ENCODE measurements at places on chromosomes 12 and 14.
A peak's percentile ranks its signal among the peaks of the same experiment; 100 is the strongest.

- H3K27me3 ChIP-seq, result peaks cover 24% of the 10 kb centered on the region
- no peak for DNase-seq
- no peak overlapping the region for H3K4me3 ChIP-seq
- H3K27ac ChIP-seq, result no peak overlapping the region
- peaks cover 29% of the 10 kb centered on the region for H3K4me1 ChIP-seq
- H3K36me3 ChIP-seq, result no peaks in the 10 kb centered on the region
These were observed 7.7 kb upstream of the RARG start for GRCh38 chr12:53239643-53240258.

DNA sequence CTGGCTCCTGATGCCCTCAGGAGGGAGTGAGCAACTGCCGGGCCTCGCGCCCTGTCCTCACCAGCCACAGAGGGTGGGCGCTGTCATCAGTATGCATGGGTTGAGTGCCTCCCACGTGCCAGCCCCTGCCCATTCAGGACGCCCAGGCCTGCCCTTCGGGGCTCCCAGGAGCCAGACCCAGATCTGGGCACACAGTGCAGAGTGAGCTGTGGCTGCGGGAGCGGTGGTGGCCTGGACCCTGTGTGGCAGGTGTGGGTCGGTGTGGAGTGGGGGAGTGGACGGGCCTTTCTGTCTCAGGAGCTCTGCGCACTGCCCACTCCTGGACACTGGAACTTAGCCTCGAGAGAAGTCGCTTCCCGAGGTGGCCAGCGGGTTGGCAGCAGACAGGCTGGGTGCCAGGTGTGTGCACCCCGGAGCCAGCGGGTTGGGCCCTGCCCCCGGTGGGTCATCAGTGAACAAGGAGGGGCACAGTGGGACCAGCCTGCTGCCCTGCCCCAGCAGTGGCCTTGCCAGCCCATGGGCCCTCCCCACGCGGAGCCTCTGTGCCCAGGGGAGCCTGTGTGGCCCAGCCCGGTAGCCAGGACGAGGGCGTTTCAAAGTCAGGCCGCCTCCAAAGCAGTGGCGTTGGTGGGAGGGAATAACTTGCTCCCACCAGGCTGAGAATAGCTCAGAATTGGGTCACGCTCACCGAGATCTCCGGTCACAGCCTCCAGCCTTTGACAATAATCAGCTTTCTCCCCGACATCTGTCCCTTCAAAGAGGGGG lies 9.5 kb downstream of the TRMT61A start:
- no peaks in the 10 kb centered on the region for H3K27me3 ChIP-seq
- no peak overlapping the region for H3K27ac ChIP-seq
- DNase-seq, result no peak
- no peaks in the 10 kb centered on the region for H3K36me3 ChIP-seq
- no peak overlapping the region for H3K4me3 ChIP-seq
- no peaks in the 10 kb centered on the region for H3K4me1 ChIP-seq

GRCh38 chr12:7638064-7638759 lies 27.5 kb downstream of the APOBEC1 start:
- H3K36me3 ChIP-seq, result no peaks in the 10 kb centered on the region
- H3K27me3 ChIP-seq, result peaks cover 6% of the 10 kb centered on the region
- H3K4me1 ChIP-seq, result peaks cover 29% of the 10 kb centered on the region
- no peak for DNase-seq
- no peak overlapping the region for H3K27ac ChIP-seq

DNA sequence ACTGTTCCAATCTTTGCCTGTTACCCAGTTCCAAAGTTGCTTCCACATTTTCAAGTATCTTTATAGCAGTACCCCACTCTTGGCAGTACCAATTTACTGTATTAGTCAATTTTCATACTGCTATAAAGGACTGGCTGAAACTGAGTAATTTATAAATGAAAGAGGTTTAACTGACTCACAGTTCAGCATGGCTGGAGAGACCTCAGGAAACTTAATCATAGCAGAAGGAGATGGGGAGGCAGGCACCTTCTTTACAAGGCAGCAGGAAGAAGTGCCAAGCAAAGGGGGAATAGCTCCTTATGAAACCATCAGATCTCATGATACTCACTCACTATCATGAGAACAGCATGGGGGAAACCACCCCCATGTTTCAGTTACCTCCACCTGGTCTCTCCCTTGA lies 215.0 kb downstream of the SNAPC1 start:
- DNase-seq, result no peak
- H3K36me3 ChIP-seq, result no peaks in the 10 kb centered on the region
- H3K27me3 ChIP-seq, result peaks cover 9% of the 10 kb centered on the region
- no peaks in the 10 kb centered on the region for H3K4me1 ChIP-seq
- no peak overlapping the region for H3K4me3 ChIP-seq

GRCh38 chr12:64240781-64241180 lies 18.7 kb upstream of the KICS2 start:
- no peak overlapping the region for H3K4me3 ChIP-seq
- H3K36me3 ChIP-seq, result no peaks in the 10 kb centered on the region
- H3K27ac ChIP-seq, result no peak overlapping the region
- peaks cover 11% of the 10 kb centered on the region for H3K27me3 ChIP-seq
- no peak for DNase-seq
- H3K4me1 ChIP-seq, result no peaks in the 10 kb centered on the region

DNA sequence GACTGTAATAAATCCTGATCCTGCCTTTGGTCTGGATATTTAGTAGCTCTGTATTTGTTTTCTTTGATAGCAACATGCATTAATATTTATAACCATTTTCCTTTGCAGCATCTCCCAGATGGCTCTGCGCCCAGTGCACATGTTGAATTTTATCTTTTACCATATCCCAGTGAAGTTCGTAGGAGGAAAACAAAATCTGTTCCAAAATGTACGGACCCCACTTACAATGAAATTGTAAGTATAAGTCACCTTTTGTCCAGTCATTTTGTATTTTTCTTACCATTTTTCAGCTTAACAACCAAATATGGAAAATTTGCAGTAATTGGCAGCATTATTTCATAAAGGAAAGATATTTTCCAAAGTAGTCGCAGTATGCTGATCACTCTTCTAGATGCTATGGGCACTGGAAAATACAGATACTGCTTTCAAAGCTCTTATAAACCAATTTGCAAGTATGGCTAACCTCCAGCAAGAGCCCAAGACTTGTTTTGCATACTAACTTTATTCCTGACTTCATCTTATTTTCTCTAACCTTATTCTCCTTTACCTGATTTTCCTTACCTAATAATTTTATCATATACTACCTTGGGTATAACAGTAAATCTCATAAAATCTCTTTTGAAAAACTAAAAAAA lies 97.4 kb downstream of the PLCZ1 start:
- no peak for DNase-seq
- H3K27ac ChIP-seq, result no peak overlapping the region
- H3K27me3 ChIP-seq, result no peaks in the 10 kb centered on the region
- no peaks in the 10 kb centered on the region for H3K4me1 ChIP-seq
- no peak overlapping the region for H3K4me3 ChIP-seq
- no peaks in the 10 kb centered on the region for H3K36me3 ChIP-seq

DNA sequence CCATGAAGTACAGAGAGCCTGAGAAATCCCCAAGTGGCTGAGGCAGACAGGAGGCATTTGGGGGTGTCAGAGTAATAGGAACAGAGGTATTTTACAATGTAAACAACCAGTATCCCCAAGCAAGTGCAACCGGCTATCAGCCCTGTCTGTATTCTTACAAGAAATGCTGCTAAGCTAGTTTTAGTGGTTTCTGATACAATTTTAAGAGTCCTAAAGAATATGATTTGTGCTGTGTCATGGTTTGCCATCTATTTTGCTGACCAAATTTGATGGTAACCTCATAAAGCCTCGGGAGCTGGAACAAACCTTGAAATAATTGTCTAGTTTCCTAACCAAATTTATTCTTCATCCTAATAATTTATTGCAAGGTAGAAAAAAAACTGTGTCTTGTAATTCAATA lies 46.7 kb upstream of the EGLN3 start:
- H3K27me3 ChIP-seq, result peaks cover 28% of the 10 kb centered on the region
- H3K27ac ChIP-seq, result no peak overlapping the region
- DNase-seq, result no peak
- no peak overlapping the region for H3K4me3 ChIP-seq
- H3K36me3 ChIP-seq, result no peaks in the 10 kb centered on the region

- H3K4me1 ChIP-seq, result peaks cover 39% of the 10 kb centered on the region
- peaks cover 3% of the 10 kb centered on the region for H3K36me3 ChIP-seq
- DNase-seq, result no peak
- H3K27me3 ChIP-seq, result peaks cover 3% of the 10 kb centered on the region
These were observed 2.7 kb upstream of the KLC1 start for GRCh38 chr14:103626146-103626850.

- no peak overlapping the region for H3K4me3 ChIP-seq
- H3K27me3 ChIP-seq, result peaks cover 11% of the 10 kb centered on the region
- DNase-seq, result no peak
- H3K27ac ChIP-seq, result no peak overlapping the region
These were observed 26.4 kb downstream of the NOS1 start for GRCh38 chr12:117334855-117335587.

DNA sequence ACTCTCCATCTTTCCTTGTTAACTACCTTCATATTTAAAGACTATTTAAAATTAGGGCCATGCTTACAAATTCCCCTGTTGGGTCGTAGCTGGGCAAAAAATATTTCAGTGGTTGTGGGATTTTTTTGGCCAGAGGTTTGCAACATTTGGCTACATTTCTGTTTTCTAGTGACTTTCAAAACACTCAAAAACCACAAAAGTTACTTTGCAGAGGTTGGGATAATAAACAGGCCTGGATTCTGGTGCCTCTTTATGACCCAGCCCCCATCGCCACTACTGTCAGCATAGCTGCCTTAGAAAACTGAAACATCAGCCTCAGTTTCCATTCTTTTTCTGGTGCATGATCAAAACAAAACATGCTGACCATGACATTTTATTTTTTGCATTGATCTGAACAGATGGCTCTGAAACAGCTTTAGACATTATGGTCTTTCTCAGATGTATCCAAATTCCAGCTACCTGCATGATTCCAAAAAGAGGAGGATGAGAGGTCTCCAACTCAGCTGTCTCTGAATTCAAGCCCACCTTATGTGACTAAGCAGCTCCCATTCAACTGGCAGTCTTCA lies 5.2 kb downstream of the DPF3 start:
- peaks cover 46% of the 10 kb centered on the region for H3K4me1 ChIP-seq
- H3K36me3 ChIP-seq, result peaks cover 24% of the 10 kb centered on the region
- no peak overlapping the region for H3K27ac ChIP-seq
- no peak overlapping the region for H3K4me3 ChIP-seq

DNA sequence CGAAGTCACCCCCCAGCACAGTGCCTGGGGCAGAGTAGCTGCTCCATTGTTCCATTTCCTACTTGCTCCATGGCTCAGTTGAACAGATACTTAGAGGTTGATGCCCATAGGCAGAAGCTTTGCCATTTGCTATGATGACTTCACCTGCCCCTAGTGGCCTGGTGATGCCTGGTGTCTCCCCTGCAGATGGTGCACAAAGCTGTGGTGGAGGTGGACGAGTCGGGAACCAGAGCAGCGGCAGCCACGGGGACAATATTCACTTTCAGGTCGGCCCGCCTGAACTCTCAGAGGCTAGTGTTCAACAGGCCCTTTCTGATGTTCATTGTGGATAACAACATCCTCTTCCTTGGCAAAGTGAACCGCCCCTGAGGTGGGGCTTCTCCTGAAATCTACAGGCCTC lies 10.6 kb downstream of the SERPINA5 start:
- H3K27me3 ChIP-seq, result no peaks in the 10 kb centered on the region
- no peaks in the 10 kb centered on the region for H3K36me3 ChIP-seq
- H3K4me1 ChIP-seq, result no peaks in the 10 kb centered on the region
- no peak overlapping the region for H3K27ac ChIP-seq

DNA sequence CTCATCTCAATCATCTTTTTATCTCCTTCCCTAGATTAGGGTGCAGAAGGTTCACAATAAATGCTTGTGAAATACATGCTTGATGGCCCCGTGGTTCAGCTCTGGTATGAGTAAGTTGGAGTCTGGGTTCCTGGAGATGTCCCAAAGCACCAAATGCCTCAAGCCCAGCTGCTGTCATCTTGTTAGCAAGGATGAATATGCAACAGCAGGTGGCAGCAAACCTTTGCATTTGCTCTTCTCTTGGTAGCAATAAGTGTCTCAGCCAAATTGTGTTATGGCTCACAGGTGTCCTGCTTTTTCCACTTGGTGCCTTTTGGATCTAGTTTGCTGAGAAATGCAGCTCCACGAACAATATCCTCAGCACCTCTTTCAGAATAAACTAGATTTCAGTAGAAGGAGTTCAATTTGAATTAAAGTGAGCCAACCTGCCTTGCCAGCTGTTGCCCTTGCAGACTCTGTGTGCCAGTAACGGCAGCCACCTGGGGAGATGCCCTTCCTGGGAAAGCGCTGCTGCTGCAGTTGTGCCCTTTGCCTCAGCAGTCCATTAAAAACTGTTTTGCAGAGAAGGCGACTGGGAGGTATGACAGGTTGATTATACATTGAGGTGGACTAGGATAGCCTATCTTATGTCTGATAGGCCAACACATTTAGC lies 417.3 kb downstream of the SNAPC1 start:
- H3K4me1 ChIP-seq, result no peaks in the 10 kb centered on the region
- H3K4me3 ChIP-seq, result no peak overlapping the region
- H3K27me3 ChIP-seq, result no peaks in the 10 kb centered on the region
- no peak overlapping the region for H3K27ac ChIP-seq
- H3K36me3 ChIP-seq, result no peaks in the 10 kb centered on the region

GRCh38 chr12:116666305-116666673 lies 71.6 kb downstream of the SPRING1 start:
- peaks cover 3% of the 10 kb centered on the region for H3K27me3 ChIP-seq
- no peaks in the 10 kb centered on the region for H3K36me3 ChIP-seq
- H3K27ac ChIP-seq, result no peak overlapping the region

GRCh38 chr14:59254146-59254910 lies 65.9 kb downstream of the DAAM1 start:
- no peak for DNase-seq
- H3K27me3 ChIP-seq, result no peaks in the 10 kb centered on the region
- no peak overlapping the region for H3K4me3 ChIP-seq
- peaks cover 6% of the 10 kb centered on the region for H3K36me3 ChIP-seq
- no peak overlapping the region for H3K27ac ChIP-seq

DNA sequence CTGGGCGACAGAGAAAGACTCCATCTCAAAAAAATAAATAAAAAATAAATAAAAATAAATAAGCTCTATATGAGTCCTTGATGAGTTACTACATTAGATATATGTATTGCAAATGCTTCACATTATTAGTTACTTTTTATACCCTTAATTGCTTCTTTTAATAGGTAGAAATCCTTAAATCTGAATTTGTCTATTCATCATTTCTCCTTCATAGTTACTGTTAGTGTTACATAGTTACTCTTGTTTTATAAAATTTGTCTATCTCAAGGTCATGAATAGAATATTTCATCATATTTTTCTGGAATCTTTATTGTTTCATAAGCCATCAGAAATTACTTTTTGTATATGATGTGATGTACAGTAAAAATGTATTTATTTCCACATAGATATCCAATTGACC lies 1624.8 kb upstream of the FLRT2 start:
- no peaks in the 10 kb centered on the region for H3K36me3 ChIP-seq
- H3K27ac ChIP-seq, result no peak overlapping the region

- no peaks in the 10 kb centered on the region for H3K36me3 ChIP-seq
- H3K4me1 ChIP-seq, result peaks cover 15% of the 10 kb centered on the region
- H3K27ac ChIP-seq, result no peak overlapping the region
- DNase-seq, result no peak
- peak overlapping the region; percentile 44 for H3K4me3 ChIP-seq
These were observed 865 bp downstream of the RGS6 start for GRCh38 chr14:71933001-71933587.

- H3K4me1 ChIP-seq, result peaks cover 42% of the 10 kb centered on the region
- H3K27ac ChIP-seq, result peak overlapping the region; percentile 46
- H3K27me3 ChIP-seq, result no peaks in the 10 kb centered on the region
- no peak for DNase-seq
These were observed 1.5 kb downstream of the PRR4 start for GRCh38 chr12:10847744-10848143.

Measured in activated CD8-positive, alpha-beta T cell treated with anti-CD3 and anti-CD28 coated beads, Interleukin-2, amount 10 ng/mL, durations not matched to agents 7 days and 5 days (primary cell).